ENCODE measurements at places on chromosomes 6 and 20.
A peak's percentile ranks its signal among the peaks of the same experiment; 100 is the strongest.

- no peak for DNase-seq
These were observed 294.3 kb upstream of the QKI start for GRCh38 chr6:163120223-163120622.

- DNase-seq: no peak
These were observed 67.9 kb upstream of the BMP5 start for GRCh38 chr6:55943329-55943728.

DNA sequence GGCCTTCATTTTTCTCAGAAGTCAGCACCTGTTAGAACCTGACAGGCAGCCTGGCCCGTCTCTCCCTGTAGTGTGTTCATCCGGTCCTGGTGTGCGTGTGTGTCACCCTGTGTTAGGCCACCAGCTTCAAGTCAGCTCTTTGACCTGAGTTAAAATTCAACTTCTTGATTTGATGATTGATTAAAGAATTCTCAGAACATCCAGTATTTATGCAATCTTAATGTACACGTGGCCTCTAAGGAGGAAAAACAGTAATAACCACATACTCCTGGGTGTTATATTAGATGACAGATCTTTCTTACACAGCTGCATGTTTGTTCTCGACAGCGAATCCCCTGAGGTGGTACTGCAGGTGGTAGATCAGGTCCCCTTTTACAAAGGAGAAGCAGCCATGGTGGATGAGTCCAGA, 19.1 kb upstream of the TMEM217 start:
- no peak for DNase-seq

DNA sequence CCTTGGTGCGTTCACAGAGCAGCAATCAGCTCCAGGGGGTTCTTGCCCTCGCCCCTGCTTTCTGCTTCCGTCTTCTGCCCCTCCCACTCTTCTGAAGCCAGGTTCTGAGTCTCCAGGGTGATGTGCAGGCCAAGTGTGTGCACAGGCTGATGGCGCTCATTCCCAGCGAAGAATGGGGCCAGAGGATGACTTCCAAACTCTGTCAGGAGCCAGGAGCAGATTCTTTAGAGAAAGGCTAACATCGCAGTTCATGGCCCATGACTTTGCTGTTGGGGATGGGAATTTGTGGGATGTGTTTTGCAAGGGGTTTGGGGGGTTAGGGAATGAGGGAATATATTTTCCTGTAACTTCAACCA, 56.1 kb upstream of the CCN6 start:
- no peak for DNase-seq

GRCh38 chr6:147000545-147001488, 203.4 kb upstream of the STXBP5 start:
- peak; percentile 19 for DNase-seq

GRCh38 chr20:39081255-39081654, 119.1 kb downstream of the DHX35 start:
- peak; percentile 49 for DNase-seq

DNA sequence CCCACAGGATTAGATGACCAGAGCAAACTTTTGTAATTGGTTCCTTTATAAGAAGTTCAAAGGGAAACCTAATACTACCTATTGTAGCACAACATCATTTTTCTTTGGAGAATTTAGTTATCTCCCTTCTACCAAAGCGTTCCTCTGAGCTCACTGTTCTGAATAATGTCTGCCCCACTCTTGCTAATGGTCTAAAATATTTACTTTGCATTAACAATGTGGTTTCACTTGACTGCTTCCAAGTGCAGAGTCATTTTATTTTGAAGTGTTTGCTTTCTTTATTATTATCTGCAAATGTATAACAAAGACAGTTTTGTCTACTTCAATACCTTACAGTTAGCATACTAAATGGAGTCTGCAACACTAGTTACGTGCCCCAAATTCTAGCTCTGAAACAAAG, 15.0 kb downstream of the TRAPPC3L start:
- DNase-seq: no peak

DNA sequence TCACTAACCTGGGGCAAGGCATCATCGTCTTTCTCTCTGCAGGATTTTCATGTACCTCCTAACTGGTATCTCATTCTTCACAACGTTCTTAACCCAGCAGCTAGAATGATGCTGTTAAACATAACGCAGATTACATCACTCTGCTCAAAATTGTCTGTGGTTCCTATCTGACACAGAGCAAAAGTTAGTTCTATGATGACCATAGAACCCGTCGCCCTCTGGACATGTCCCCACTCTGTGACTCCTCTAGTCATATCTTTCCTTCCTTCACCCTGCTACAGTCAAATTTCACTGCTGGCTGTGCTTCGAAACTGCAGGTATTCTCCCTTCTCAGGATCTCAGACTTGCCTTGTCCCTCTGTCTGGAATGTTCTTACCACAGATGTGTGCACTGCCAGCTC, 87.4 kb upstream of the TPD52L1 start:
- DNase-seq: no peak

- peak; percentile 100 for DNase-seq
These were observed 8.7 kb upstream of the SALL4 start for GRCh38 chr20:51811042-51811355.

DNA sequence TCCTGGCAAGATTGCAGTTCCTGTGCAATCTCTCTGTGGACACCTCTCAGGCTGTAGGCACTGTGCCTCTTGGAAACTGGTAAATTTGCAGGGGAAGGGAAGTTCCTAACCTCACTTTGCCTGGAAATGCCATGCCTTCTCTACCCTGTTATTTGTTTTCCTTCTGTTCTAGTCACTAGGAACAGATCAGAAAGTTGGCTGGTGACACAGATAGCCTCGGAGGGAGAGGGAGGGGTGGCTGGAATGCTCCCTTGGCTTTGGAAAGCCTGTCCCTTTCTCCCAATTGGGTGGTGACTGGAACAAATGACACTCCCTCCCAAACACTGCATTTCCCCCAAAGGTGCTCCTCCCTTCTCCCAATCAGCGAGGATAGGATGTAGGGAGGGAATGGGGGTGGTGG, 131.5 kb upstream of the F13A1 start:
- no peak for DNase-seq

DNA sequence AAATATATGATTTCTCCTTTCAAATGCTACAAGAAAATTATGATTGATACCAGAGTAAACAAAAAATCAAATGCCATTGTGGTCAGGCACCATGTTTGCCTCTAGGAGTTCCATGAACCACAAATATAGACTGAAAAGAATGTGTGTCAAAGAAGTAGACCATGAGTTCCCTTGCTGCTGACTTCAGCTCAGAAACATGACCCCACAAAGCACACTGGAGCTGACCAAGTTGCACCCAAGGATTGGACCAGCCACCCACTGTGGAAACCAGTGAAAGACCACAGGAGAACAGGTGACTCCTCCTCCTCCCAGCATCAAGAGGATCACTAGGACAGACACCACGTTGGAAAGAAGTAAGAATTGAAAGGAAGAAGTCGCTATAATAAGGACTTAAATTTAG, 90.8 kb upstream of the TENT5A start:
- DNase-seq: no peak

GRCh38 chr20:41180599-41181333, 43.4 kb downstream of the PLCG1 start:
- no peak for DNase-seq

DNA sequence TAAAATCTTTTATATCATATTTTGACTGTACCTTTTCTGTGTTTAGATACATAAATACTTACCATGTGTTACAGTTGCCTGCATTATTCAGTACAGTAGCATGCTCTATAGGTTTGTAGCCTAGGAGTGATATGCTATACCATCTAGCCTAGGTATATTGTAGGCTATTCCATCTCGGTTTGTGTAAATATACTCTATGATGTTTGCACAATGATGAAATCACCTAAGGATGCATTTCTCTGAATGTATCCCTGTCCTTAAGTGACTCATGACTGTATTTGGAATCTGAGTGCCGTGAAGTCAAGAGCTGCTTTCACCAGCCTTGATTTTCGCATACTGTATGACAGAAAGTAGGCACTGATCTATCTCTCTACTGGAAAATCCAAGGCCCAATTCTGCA, 129.9 kb downstream of the UTRN start:
- peak; percentile 58 for DNase-seq

DNA sequence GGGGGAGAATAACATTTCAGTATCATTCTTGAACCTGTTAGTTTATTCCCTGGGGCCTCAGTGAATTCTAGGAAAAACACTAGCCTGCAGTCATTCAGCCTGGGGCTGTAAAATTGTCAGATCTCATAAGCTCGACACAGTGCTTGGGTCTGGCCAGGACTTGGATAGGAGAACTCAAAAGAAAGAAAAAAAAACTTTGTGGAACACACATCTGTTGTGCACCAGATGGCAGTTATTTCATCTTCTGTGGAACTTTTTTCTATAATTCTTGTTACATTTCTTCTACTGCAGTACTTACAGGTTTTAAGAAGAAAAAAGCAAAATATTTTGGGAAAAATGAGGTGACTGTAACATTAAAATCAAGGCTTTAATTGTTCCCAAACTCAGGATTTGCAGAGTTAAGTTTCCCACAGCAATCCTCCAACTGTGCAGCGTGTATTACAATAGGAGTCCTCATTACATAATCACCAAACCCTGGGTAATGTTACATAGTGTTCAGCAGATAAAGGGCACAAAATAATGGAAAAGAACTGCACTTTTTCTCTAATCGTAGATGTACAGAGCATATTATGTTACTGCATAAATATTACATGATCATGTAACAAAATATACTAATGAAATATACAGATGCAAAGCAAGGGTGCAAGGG, 531.1 kb upstream of the CITED2 start:
- no peak for DNase-seq

GRCh38 chr20:20192366-20192765, 140.0 kb downstream of the CFAP61 start:
- no peak for DNase-seq

DNA sequence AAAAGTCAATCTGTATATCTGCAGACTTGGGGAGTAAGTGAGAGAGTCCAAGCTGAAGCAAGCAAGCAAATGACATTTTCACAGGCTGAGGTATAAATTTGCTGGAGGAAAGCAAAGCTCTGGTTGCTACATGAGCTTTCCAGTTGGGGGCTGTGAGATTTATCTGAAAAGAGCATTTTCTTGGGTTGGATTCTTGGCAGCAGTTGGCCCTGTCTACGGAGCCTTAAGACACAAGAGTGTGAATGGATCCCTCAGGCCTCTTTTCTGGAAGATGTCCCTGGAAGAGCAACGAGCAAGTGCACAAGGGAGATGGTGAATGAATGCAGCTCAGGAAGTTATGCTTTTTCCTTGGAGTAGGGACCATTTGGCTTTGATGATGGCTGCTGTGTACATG, 30.8 kb downstream of the ISM1 start:
- no peak for DNase-seq

GRCh38 chr6:21189759-21190158, 403.8 kb upstream of the SOX4 start:
- DNase-seq: no peak

DNA sequence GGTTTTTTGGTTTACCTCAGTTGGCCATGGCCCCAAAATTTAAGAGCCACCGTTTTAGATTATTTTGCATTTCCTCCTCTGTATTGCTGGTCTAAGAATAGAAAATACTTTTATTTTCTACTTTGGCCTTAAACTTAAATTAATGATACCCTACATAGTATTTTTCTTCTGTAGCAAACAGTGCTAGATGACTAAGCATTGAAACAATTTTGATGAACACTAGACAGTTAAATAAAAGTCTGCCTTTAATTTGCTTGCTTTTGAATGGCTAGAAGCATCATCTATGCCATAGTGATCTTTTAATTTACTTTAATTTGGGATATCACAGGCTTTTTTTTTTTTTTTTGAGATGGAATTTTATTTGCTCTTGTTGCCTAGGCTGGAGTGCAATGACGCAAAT, 106.4 kb downstream of the CD109 start:
- DNase-seq: no peak

- DNase-seq: no peak
These were observed 1.4 kb upstream of the TREML4 start for GRCh38 chr6:41226752-41227151.

DNA sequence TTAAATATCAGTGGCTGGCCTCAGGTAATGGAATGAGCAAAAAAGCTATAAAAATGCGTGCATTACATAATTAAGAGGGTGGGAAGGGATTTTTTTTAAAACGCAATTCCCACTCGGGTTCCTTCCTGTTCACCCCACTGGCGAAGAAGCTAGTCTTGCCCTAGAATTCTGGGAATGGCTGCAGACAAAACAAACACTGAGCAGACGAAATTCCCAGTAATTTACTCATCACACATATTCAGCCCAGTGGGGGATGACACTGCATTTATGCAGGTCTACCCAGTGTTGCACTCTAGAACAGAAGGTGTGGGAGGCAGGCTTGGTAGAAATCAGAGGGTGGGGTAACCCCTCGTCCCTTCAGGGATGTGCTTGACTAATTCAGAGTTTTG, 2695.0 kb upstream of the DEFB115 start:
- DNase-seq: peak; percentile 46

GRCh38 chr6:44000164-44000842, 126.9 kb downstream of the MRPL14 start:
- DNase-seq: no peak

DNA sequence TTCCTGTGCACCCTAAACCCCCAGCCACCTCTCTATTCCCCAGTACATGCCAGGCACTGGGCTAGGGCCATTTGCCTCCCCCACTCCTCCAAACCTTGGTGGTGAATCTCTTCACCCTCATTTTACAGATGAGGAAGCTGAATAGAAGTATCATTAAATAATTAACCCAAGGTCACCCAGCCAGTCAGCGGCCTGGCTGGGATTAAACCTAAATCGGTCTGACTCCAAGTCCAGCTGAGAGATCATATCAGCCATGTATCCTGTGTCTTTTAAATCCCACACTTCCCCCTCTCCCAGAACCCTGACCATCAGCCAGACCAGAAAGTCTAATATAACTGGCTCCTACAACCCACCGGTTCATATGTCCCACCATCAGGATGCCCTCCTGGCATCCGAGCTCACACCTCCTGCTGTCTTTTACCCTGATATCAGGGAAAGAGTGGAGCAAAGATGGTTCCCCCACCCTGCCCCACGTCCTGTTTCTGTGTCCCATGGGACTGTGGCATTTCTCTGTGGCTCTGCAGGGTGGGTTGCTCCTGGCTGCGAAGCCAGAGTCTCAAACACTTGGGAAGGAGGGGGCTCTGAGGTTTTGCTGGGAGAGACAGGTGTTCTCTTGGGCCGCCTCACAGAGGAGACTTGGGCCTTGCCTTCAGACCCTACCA, 145.3 kb downstream of the VEGFA start:
- no peak for DNase-seq

DNA sequence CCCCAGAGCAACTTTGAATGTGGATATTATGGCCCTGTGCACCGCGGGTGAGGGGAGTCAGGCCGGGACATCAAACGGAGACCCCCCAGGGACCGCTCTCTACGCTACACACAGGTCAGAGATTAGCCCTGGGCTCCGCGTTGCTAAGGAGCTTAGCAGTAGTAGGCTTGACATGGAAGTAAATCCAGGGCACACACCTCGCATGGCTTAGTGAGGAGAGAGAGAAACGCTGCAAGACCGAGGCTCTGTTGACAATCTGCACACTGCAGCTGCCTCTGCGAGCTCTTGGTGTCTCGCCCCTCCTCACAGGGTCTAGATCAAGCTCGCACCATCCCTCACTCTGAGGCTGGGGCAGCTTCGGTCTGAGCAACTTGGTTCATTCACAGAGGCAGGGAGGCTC, 116.1 kb upstream of the CDH4 start:
- no peak for DNase-seq

- DNase-seq: no peak
These were observed 31.9 kb upstream of the SIRPA start for GRCh38 chr20:1863296-1863695.

Data from HS-5 (cell line).